DMS153 (cell line): ENCODE measurements at places on chromosomes 2 and 18.

DNA sequence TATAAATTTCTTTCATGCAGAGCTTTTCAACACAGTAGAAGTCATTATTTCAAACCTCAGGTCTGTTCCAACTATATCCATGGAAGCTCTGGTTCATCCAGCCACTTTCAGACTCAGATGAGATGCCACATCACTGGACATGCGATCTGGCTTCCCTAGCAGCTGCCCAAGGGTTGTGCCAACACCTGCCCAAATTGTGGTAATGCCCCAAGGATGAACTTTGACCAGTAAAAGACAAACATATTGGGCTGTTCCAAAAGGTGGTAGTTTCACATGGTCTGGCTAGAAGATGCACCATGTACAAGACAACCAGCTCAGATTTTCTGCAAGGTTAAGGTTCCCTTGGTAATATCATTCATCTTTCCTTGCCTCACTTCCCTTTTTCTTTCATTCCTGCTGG lies 101.9 kb downstream of the THADA start:
- no peak for DNase-seq

GRCh38 chr2:27977731-27978312 lies 87.3 kb downstream of the BABAM2 start:
- no peak for DNase-seq

- DNase-seq: peak; percentile 30
These were observed 140.5 kb downstream of the TPGS2 start for GRCh38 chr18:36688020-36688965.

DNA sequence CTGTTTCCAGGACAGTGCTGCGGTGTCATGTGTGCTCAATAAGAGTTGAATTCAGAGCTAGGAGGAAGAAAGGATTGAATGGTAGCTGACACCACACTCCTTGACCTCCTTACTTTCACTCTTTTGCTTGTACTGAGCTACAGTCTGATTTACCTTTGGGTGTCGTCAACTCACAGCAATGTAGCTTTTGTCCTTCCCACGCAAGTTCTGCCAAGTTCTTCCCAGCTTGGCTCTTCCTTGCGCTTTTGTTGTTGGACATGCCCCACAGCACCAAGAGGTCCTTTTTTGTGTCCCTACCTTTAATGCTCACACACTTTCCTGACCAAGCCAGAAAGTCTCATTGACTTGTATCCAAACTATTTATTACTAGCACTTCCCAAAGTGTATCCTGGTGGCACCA lies 38.3 kb upstream of the ITGB6 start:
- DNase-seq: no peak

DNA sequence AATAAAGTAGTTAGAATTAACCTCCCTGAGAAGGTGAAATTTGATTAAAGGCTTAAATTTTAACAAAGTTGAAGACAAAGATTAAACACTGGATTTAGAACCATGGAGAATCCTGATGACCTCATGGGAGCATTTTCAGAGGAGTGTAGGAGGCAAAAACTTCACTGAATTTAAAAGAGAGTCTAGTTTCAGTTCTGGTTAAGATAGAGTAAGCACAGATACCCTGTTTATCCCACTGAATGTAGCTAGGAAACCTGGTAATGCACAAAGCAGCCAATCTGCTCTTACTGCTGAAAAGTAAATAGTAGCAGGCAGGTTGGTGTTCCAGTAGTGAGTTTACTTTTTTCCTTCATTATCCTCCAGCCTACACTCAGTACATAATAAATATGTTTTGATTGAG lies 654.9 kb upstream of the SYT4 start:
- DNase-seq: peak; percentile 37

DNA sequence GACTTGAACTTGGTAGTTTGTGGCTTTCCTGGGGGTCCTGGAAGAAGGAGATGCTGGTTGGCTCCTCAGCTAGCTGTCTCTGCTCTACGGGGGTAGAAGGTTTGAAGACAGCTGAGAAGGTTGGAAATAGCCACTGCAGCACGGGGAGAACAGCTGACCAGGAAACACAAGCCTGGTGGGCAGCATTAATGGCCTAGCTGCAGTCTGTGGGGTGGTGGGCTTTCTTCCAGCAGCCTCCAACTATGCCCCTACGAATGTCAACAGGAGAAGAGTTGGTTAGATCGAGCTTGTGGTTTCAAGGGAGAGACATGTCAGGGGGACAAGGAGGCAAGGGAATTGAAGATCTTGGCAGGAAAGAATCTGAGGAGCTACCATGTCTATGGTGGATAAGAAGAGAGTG lies 38.9 kb downstream of the PMAIP1 start:
- DNase-seq: no peak

DNA sequence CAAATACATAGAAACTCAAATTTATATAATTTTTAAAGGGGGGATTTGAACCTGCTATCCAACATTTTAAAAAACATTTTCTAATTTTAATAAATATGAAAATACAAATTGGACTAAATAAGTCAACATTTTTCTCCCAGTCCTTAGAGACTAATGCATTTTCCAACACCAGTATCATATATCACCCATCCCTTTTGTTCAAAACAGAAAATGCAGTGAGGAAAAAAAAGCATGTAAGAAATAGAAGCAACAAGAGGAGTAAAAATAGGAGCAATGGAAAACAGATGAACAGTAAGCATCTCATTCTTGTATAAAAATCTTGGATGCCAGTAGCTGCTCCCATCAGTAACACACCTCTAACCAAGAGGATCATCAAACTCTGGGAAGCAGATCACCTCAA lies 25.5 kb downstream of the KLF7 start:
- DNase-seq: no peak

GRCh38 chr18:47800248-47800647 lies 130.2 kb downstream of the SMAD2 start:
- DNase-seq: no peak

- peak; percentile 76 for DNase-seq
These were observed 1.4 kb upstream of the SETBP1 start for GRCh38 chr18:44679056-44679913.
